ENCODE measurements at places on chromosomes 16 and 17. TPM values are rescaled to one million over a fixed set of nuclear protein-coding genes. Genes with fewer than 3 reads are reported as not detected.

DNA sequence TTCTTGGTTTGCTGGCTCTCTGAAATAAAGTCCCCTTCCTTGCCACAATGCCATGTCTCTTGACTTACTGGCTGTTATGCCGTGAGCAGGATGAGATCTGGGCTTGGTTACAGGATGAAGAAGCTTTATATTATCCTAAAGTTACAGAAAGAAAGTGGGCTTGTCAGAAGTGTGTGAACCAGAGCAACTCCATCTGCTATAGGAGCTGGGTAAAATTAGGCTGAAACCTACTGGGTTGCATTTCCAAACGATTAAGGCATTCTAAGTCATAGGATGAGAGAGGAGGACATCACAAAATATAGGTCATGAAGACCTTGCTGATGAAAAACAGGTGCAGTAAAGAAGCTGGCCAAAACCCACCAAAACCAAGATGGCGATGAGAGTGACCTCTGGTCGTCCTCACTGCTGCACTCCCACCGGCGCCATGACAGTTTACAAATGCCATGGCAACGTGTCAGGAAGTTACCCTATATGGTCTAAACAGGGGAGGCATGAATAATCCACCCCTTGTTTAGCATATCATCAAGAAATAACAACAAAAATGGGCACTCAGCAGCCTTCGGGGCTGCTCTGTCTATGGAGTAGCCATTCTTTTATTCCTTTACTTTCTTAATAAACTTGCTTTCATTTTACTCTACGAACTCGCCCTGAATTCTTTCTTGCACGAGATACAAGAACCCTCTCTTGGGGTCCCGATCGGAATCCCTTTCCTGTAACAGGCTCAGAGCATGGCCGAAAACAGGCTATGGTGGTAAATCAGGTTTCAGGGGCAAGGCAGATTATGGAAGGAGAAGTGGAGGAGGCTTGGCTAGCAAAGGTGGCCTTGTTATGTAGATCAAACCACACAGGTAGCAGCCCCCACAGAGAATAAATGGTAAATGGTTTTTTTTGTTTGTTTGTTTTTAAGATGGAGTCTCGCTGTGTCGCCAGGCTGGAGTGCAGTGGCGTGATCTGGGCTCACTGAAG lies 81.3 kb upstream of the C16orf82 start:
- H3K4me1 ChIP-seq: no peaks in the 10 kb centered on the region
- no peak for DNase-seq
- H3K4me3 ChIP-seq: no peak overlapping the region
- H3K27ac ChIP-seq: no peak overlapping the region
- no peaks in the 10 kb centered on the region for H3K36me3 ChIP-seq

DNA sequence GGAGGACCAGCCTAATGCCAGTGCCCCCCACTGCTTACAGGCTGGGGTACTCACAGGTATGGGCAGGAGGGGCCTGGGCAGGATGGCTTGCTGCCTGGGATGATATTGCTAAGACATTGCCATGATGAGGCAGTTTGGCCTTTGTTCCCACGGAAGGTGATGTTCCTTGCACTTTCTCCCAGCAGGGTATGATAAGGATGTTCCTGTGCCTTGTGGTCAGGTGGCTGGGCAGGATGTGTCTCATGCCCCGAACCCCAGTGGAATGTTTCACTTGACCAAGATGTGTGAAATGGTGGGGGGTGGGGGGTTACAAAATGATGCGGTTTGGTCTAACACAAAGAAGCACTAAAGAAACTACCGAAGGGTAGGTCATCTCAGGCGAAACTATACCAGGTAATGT lies 337.8 kb upstream of the ZFHX3 start:
- no peak for DNase-seq
- H3K4me3 ChIP-seq: no peak overlapping the region
- H3K4me1 ChIP-seq: no peaks in the 10 kb centered on the region
- no peaks in the 10 kb centered on the region for H3K27me3 ChIP-seq

DNA sequence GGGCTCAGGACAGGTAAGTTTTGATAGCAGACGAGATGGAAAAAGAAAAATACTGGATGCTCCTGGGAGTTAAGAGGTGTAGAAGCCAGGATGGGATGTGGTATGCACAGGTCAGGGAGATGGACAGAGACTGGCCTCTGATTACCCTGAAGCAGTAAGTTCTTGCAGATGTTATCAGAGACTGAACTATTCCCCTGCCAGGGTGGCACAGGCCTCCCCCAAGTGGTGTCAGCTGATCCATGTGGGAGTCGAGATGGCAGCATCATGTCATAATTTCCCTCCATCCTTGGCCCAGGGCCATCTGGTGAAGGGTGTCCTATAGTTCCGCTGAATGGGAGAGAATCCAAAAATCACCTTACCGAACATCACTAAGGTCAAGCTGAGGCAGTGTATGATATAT lies 14.1 kb upstream of the NKD1 start:
- no peak overlapping the region for H3K27ac ChIP-seq
- peaks cover 9% of the 10 kb centered on the region for H3K4me1 ChIP-seq
- no peak overlapping the region for H3K4me3 ChIP-seq
- no peaks in the 10 kb centered on the region for H3K36me3 ChIP-seq
- H3K27me3 ChIP-seq: no peaks in the 10 kb centered on the region
- no peak for DNase-seq

COPZ2 gene
- total RNA-seq: 2.0 TPM

ZSCAN32 gene
- total RNA-seq: 14.1 TPM

Data from Caco-2 (cell line).